ENCODE measurements at places on chromosomes 3 and 15. TPM values are rescaled to one million over a fixed set of nuclear protein-coding genes. Genes with fewer than 3 reads are reported as not detected.

DNA sequence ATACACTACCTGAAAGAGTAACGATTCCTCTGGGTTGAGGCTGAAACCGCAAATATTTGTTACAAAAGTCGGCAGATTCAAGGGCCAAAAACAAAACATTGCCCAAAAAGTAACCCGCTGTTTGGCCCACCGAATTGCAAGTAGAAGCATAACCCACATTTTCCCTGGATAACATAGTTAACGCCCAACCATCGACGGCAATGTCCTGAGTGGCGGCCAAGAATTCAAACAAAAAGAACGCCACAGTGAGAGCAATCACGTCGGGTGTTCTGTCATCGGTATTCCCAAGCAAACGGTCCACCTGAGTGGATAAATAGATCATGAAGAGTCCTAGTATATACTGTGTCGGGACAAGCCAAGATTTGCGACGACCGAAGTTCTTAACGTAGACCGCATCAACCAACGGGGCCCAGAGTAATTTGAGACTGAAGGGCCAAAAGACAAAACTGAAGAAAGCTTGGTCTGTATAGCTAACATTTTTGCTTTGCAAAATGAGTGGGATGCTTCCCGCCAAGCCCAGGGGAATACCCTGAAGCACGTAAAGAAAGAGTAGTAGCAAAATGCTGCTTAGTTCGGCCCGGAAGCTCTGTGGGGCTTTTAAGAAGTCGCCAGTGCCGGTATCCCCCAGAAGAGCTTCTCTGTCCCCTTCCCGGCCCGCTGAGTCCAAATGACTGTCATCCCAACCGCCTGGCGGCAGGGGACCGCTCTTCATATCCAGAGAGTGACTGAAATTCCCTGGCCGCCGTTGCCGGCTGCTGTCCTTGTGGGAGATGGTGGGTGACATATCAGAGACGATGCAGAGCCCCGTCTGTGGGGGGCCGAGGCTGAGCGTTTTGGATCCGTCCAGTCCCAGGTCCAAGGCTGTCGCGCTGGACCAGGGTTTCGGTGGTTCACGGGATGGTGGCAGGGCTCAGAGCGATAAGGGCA is 750 bp downstream of the SLC33A1 start:
- peak; percentile 30 for DNase-seq
- H3K27me3 ChIP-seq: no peaks in the 10 kb centered on the region
- peak overlapping the region; percentile 91 for H3K4me3 ChIP-seq
- no peaks in the 10 kb centered on the region for H3K36me3 ChIP-seq
- peaks cover 25% of the 10 kb centered on the region for H3K4me1 ChIP-seq

- DNase-seq: no peak
- H3K4me3 ChIP-seq: no peak overlapping the region
- H3K27ac ChIP-seq: peak overlapping the region; percentile 68
- no peaks in the 10 kb centered on the region for H3K27me3 ChIP-seq
Observed at GRCh38 chr15:98682992-98683701, 34.8 kb downstream of the IGF1R start.

DNA sequence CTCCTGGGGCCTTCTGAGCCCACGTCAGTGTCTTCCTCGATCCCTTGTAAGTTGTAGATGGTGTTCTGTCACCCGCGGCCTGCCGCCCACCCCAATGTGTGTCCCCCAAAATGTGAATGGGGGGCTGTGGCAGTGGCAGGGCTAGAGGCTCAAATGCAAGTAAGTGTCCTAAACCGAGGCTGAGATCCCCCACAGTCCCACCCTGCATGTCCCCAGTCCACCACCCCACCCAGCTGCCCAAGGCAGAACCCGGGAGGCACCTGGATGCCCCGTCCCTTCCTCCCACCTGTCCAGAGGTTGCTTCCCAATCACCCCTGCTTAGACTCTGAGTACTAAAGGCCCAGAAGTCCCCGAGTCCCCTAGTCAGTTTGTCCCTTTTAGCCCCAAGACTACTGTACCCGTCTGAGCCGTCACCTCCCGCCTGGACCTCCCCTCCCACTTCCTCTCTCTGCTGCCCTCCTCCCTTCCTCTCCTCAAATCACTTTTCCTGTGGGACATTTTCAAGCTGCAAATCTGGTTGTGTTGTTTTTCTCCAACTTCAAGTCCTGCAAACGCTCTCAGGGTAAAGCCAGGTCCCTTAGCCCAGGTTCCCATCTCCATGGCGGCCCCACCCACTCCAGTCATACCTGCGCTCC is 11.8 kb upstream of the PLXND1 start:
- H3K27ac ChIP-seq: peak overlapping the region; percentile 4
- no peaks in the 10 kb centered on the region for H3K36me3 ChIP-seq
- peaks cover 2% of the 10 kb centered on the region for H3K4me1 ChIP-seq
- H3K27me3 ChIP-seq: no peaks in the 10 kb centered on the region

GRCh38 chr15:92845126-92845508 is 55.0 kb upstream of the CHD2 start:
- H3K36me3 ChIP-seq: no peaks in the 10 kb centered on the region
- DNase-seq: no peak
- no peak overlapping the region for H3K4me3 ChIP-seq
- peaks cover 18% of the 10 kb centered on the region for H3K4me1 ChIP-seq
- no peaks in the 10 kb centered on the region for H3K27me3 ChIP-seq

- H3K36me3 ChIP-seq: no peaks in the 10 kb centered on the region
- H3K27ac ChIP-seq: peak overlapping the region; percentile 11
- DNase-seq: no peak
- no peaks in the 10 kb centered on the region for H3K27me3 ChIP-seq
- peaks cover 62% of the 10 kb centered on the region for H3K4me1 ChIP-seq
Observed at GRCh38 chr3:53250453-53250852, 5.4 kb downstream of the TKT start.

- no peaks in the 10 kb centered on the region for H3K4me1 ChIP-seq
- no peak for DNase-seq
- no peak overlapping the region for H3K4me3 ChIP-seq
- H3K27me3 ChIP-seq: no peaks in the 10 kb centered on the region
Observed at GRCh38 chr3:154954757-154955156, 125.4 kb upstream of the MME start.

DNA sequence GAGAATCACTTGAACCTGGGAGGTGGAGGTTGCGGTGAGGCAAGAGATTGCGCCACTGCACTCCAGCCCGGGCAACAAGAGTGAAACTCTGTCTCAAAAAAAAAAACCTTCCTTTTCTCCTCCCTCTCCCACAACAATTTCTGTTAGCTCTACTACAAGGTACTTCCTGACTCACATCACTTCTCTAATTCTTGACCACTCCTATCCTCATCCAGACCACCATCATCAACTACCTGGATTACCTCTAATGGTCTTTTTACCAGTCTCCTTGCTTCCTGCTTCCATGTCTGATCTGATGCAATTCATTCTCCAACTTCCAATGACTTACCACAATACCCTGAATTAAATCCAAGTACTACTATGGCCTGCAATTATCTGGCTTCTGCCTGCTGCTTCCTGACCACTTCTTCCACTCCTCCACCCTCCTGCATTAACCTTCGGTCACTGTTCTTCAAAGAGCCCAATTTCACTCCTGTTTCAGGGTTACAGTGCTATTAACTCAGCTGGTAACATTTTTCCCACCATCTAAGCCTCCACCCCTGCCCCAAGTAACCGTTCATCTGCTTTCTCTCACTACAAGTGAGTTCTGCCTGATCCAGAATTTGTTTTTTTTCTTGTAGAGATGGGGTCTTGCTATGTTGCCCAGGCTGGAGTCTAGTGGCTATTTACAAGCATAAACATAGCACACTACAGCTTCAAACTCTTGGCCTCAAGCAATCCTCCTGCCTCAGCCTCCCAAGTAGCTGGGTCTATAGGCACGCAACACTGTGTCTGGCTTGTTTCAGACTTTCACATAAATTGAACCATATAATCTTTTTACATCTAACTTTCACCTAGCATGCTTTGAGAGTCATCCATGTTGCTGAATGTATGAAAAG is 27.8 kb downstream of the DCAF1 start:
- DNase-seq: no peak
- no peak overlapping the region for H3K4me3 ChIP-seq
- no peaks in the 10 kb centered on the region for H3K36me3 ChIP-seq
- H3K4me1 ChIP-seq: no peaks in the 10 kb centered on the region

GRCh38 chr3:20068512-20069177 is 28.4 kb downstream of the KAT2B start:
- no peaks in the 10 kb centered on the region for H3K36me3 ChIP-seq
- no peak overlapping the region for H3K4me3 ChIP-seq
- no peak overlapping the region for H3K27ac ChIP-seq
- no peaks in the 10 kb centered on the region for H3K4me1 ChIP-seq
- no peak for DNase-seq

DNA sequence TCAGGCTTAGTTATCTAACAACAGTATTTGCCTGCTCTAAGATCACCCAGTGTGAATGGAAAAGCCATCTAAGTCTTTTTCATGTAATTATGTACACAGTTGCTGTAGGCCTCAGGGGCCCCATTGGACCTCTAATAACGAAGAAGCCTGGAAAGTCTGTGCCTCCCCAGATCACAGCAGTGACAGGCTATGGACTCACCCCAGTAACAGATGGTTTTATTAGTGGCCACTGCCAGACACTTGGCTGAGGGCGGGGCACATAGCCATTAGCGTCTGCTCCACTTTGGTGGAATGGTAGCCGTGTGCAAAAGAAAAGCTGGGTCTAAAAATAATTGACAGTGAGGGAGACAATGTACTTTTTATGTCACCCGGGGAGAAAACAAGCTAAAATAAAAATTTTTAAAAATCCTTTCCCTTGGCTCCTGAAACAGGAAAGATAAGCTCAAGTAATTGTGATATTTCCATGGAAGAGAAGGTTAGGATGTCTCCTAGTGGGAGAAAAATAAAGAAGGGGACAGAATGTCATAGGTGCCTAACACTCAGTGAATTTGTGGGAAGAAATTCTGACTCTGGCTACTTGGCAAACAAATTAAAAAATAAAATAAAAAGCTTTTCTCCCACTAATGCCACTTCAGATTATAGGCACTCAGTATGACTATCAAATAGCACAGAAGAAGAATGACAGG is 44.3 kb upstream of the ZNF385D start:
- no peak overlapping the region for H3K27ac ChIP-seq
- DNase-seq: no peak
- no peaks in the 10 kb centered on the region for H3K36me3 ChIP-seq
- no peak overlapping the region for H3K4me3 ChIP-seq
- no peaks in the 10 kb centered on the region for H3K4me1 ChIP-seq

GRCh38 chr15:78207110-78207458 is 27.3 kb downstream of the ACSBG1 start:
- no peak overlapping the region for H3K4me3 ChIP-seq
- H3K27me3 ChIP-seq: no peaks in the 10 kb centered on the region
- H3K36me3 ChIP-seq: no peaks in the 10 kb centered on the region
- DNase-seq: no peak
- H3K27ac ChIP-seq: no peak overlapping the region
- peaks cover 33% of the 10 kb centered on the region for H3K4me1 ChIP-seq

GRCh38 chr3:173529062-173529711 is 131.6 kb downstream of the NLGN1 start:
- no peaks in the 10 kb centered on the region for H3K27me3 ChIP-seq
- H3K27ac ChIP-seq: no peak overlapping the region

DNA sequence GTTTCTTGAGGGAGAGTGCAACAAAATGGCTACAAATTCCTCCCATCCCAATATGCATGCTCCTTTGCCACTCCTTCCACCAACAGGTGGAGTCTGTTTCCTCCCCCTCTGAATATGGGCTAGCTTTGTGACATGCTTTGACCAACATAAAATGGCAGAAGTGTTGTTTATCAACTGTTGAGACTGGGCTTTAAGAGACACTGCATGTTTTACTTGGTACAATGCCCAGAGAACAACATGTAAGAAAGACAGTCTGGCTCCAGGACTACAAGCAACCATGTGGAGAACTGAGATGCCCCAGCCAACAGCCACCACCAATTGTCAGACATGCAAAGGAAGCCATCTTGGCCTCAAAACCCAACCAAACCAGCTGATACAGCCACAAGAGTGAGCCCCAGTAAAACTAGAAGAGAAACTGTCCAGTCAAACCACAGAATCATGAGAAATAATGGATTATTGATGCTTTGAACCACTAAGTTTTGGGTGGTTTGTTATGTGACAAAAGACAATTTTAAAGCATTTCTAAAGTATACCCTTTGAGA is 40.5 kb downstream of the NUDT16 start:
- H3K27me3 ChIP-seq: no peaks in the 10 kb centered on the region
- no peaks in the 10 kb centered on the region for H3K4me1 ChIP-seq
- H3K27ac ChIP-seq: no peak overlapping the region
- no peaks in the 10 kb centered on the region for H3K36me3 ChIP-seq
- no peak overlapping the region for H3K4me3 ChIP-seq

DNA sequence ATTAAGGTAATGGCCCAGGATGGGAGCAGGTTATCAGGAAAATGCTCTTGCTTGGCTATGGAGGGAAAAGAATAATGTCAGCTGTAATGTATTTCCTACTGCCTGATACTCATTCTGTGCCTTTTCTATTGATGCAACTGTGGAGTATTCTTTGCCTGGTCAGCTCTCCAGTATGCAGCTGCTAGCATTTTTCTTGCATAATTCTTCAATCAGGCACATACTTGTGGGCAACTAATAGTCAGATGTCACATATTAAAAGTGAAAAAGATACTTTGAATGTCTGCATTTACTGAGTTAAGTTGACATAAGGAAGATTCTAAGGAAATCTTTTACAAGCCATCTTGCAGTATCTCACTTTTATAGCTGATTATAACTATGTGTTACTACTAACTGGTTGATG is 29.5 kb downstream of the CD80 start:
- no peak overlapping the region for H3K27ac ChIP-seq
- no peak overlapping the region for H3K4me3 ChIP-seq
- no peaks in the 10 kb centered on the region for H3K36me3 ChIP-seq
- no peak for DNase-seq

GRCh38 chr15:79593119-79593869 is 161.2 kb downstream of the MINAR1 start:
- H3K4me3 ChIP-seq: no peak overlapping the region
- H3K27me3 ChIP-seq: peaks cover 5% of the 10 kb centered on the region
- no peak for DNase-seq

- no peaks in the 10 kb centered on the region for H3K36me3 ChIP-seq
- no peak overlapping the region for H3K27ac ChIP-seq
- peaks cover 100% of the 10 kb centered on the region for H3K27me3 ChIP-seq
Observed at GRCh38 chr15:89364341-89364740, 29.7 kb upstream of the POLG start.

- H3K36me3 ChIP-seq: no peaks in the 10 kb centered on the region
- H3K4me1 ChIP-seq: no peaks in the 10 kb centered on the region
- no peaks in the 10 kb centered on the region for H3K27me3 ChIP-seq
- H3K4me3 ChIP-seq: no peak overlapping the region
- H3K27ac ChIP-seq: no peak overlapping the region
- DNase-seq: no peak
Observed at GRCh38 chr3:143727391-143727790, 120.9 kb downstream of the SLC9A9 start.

- no peak overlapping the region for H3K27ac ChIP-seq
- no peak overlapping the region for H3K4me3 ChIP-seq
- no peaks in the 10 kb centered on the region for H3K36me3 ChIP-seq
- no peak for DNase-seq
Observed at GRCh38 chr15:34109797-34110663, 8.1 kb downstream of the PGBD4 start.

- H3K27ac ChIP-seq: no peak overlapping the region
- no peak overlapping the region for H3K4me3 ChIP-seq
- H3K27me3 ChIP-seq: no peaks in the 10 kb centered on the region
- H3K36me3 ChIP-seq: no peaks in the 10 kb centered on the region
- DNase-seq: no peak
Observed at GRCh38 chr3:70360979-70361760, 48.7 kb upstream of the MDFIC2 start.

- no peaks in the 10 kb centered on the region for H3K27me3 ChIP-seq
- H3K4me3 ChIP-seq: no peak overlapping the region
- H3K4me1 ChIP-seq: peaks cover 5% of the 10 kb centered on the region
- H3K27ac ChIP-seq: no peak overlapping the region
Observed at GRCh38 chr3:120145542-120146285, 51.5 kb upstream of the GSK3B start.

VILL gene
- total RNA-seq: 186 TPM

CIDEC gene
- total RNA-seq: 50.5 TPM

HDC gene
- not detected for total RNA-seq

IL17RD gene
- total RNA-seq: 2.8 TPM

IRAK2 gene
- total RNA-seq: 0.20 TPM

AMT gene
- total RNA-seq: 16.2 TPM

RMDN3 gene
- total RNA-seq: 131 TPM

EPHA6 gene
- 2.2 TPM for total RNA-seq

Measured in transverse colon (tissue), 4 donors.